Uterus (tissue), 4 donors: ENCODE measurements at places on chromosomes 4 and X. TPM values are rescaled to one million over a fixed set of nuclear protein-coding genes. Genes with fewer than 3 reads are reported as not detected.

DNA sequence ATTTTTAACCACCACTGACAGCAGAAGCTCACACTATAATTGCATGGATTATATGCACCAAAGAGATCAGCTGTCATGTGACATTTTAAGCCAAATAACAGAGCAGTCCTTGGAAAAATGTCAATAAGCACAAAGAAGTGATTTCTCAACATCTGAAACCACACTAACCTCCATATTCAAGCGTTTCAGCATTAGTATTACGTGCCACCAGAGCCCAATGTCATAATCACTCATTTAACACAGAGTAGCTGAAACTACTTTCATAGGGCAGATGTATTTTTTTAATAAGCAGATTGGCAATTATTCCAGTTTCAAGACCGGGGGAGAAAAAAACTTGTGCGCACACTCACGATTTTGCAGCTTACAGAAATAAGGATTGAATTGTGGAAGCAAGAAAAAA is 76.6 kb downstream of the SH3KBP1 start:
- DNase-seq: no peak

DNA sequence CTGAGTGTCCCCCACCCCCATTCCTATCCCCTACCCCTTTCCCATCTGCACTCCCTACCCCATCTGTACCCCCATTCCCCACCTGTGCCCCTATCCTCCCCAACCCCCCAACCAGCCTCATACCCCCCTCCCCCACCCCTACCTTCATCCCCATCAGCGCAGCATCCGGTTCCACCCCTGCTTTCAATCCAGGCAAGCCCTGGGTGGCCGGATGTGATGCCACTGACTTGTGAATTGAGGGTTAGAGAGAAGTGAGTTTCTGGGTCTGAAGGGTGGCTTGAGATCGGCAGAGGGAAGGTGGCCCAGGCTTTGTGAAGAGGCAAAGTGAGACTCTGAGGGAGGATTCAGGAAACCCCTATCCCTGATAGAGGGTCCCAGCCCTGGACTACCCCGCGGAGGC is 7.8 kb downstream of the MAGEA4 start:
- DNase-seq: no peak

- DNase-seq: peak; percentile 36
These were observed 2.8 kb upstream of the CHIC2 start for GRCh38 chr4:54067166-54067565.

GRCh38 chrX:41482154-41482850 is 35.2 kb downstream of the NYX start:
- no peak for DNase-seq

- DNase-seq: no peak
These were observed 54.0 kb downstream of the MAML3 start for GRCh38 chr4:140099983-140100382.

GRCh38 chr4:169745291-169745690 is 12.5 kb downstream of the HPF1 start:
- DNase-seq: no peak

GRCh38 chr4:186392017-186392416 is 126.0 kb downstream of the F11 start:
- no peak for DNase-seq

GRCh38 chr4:15847746-15848145 is 69.6 kb downstream of the CD38 start:
- no peak for DNase-seq

- DNase-seq: no peak
These were observed 622.7 kb downstream of the RAPGEF2 start for GRCh38 chr4:159725571-159725970.

DNA sequence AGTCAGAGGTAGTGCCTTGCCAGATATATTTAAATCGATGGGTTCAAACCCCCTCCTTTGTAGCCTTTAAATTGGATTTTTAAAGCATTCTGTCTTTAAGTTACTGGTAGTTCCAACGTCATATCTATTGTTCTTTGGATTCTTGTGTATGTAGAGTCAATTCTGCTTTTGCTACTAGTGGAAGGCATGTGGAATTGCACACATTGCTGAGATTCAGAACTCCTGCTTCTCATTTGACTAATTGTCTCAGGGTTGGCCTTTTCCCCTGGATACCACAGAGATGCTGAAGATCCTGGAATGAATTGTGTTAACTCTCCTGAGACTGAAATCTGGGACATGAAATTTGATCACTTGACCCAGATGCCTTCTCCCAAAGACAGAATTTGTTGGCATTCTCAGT is 328.3 kb upstream of the RPS6KA3 start:
- DNase-seq: no peak

DNA sequence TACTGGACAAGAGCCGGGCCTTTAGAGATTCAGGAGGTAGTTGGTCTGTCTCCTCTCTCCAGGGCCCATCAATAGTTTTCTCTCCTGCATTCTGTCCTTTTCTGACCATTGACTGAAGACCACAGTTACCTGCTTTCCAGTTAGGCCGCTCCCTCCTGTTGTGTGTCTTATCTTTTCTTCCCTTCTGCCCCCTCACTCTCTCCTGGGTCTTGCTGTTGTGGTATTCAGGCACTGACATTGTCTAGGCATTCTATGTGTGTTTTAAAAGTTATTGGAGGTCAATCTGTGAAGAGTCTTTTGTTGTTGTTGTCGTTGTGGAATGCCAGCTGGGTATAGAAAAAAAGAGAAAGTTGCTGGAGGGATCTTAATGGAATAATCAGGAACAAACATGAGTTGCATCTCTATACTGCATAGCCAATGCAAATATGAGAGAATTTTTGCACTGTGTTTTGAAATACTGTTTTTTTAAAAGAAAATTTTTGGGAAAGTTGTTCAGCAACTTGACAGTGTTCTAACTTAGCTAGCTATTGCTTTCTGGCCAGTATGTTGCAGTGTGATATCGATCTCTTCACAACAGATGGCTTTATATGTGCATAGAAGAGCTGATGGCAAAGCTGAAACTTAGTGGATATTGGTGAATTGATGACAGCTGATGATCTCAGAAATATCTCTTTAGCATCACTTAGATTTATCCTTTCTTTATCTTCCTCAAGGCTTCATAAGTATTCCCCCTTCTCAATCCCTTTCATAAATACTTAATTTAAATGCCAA is 240.7 kb downstream of the C4orf33 start:
- DNase-seq: no peak

DNA sequence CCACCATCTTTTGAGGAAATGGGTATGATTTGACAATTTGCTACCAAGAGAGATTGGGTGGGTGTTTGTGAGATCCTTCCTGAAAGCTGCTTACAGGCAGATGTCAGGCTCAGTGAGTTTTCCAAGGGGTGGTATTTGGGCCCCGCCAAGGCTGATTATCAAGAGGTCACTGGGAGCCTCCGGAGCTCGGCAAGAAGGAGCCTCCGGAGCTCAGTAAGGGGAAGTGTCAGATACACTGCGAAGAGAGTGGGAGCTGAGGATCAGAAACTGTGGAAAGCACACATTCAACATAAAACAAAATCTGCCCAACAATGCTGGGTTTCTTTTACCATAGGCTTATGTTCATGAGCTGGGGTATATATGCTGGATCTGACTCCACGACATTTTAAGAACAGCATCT is 714 bp downstream of the RTL3 start:
- no peak for DNase-seq

GRCh38 chr4:90299373-90299772 is 172.2 kb downstream of the CCSER1 start:
- no peak for DNase-seq

GRCh38 chr4:112939901-112940300 is 109.6 kb upstream of the ANK2 start:
- no peak for DNase-seq

GRCh38 chr4:43132010-43132582 is 239.6 kb downstream of the GRXCR1 start:
- DNase-seq: peak; percentile 23

DNA sequence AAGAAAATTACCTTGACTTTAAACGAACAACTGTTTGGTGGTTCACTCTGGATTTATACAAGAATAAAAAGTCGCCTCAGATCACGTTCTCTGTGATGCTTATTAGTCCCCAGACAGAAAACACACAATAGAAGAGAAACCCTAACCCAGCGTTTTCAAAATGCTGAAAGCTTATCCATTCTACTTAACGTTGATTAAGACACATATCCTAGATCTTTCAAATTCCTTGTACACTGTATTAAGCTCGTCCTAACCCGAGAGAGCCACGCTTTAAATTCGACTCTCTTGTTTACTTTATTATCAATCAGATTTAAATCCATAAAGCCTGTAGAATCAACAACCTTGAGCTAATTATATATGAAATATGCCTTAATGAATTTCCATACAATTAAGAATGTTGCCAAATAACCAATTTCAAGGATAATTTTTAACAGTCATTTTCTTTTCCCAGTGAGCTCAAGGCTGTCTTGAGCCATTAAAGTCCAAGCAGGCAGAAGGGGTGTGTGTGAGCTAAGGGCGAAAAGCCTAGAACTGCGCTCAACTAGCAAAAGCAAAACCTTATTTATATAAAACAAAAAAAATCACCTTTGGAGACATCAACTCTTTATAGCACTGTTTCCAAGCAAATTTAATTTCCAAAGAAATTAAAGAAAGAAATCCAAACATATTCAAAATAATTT is 981 bp upstream of the PITX2 start:
- DNase-seq: no peak

DNA sequence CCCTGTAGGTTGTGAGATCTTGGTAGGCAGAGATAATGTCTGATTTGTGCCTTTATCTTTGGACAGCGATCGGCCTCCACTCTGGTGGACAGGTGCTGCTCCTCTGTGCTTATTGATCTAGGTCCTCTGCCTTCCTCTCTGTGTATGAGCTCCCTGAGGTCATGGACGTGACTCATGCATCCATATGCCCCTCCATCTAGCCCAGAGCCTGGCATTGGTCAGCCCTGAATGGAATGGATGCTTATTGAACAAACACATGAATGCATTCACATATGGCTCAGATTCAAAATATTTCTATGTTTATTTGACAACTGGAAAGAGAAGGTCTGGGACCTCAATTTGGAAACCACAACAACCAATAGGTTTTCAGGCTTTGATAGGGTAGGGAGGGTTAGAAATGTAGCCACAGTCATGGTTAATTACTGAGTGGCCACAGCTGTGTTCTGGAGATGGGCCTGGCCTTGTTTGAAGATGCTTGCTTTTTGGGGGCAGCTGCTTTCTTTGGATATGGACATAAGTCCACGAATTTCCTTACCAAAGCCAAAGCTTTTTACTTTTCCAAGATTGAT is 76.2 kb downstream of the SEL1L3 start:
- no peak for DNase-seq

- no peak for DNase-seq
These were observed 2.5 kb upstream of the SPANXD start for GRCh38 chrX:141701072-141701471.

GRCh38 chr4:67328018-67328278 is 217.4 kb downstream of the CENPC start:
- DNase-seq: no peak

- no peak for DNase-seq
These were observed 24.4 kb downstream of the GAB1 start for GRCh38 chr4:143360838-143361625.

DNA sequence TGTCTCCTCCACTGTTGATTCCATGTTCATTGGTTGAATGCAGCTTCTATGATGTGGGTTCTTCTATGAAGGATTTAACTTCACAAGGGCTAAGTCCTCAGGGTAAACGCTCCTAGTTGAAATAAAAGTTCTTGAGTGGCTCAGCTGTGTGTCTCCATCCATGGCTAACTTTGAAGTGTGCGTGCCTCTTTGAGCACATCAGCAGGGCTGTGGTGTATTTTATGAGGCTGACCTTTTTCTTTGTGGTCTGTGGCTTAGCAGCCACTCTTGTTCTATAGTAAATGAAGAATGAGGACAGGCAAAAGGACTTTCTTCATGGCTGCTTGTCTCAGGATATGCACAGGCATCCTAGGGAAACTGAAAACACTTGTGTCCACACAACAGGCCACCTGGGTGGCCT is 88.5 kb downstream of the KIT start:
- DNase-seq: no peak

DNA sequence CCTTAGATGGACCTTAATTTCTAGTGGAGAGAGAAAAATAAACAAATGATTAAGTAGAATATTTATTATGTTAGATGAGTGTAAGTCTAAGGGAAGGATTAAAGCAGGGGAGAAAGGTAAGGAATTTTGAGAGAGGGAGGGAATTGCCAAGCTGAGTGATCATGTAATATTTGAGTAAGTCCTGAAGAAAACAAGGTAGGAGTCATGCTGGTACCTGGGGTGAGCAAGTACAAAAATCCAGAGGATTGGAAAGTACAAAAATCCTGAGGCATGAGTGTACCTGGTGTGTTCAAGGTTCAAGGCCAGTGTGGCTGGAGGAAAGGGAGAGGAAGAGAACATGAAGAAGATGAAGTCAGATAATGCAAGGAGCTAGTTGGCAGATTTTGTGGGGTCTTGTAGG is 87.2 kb upstream of the MYOZ2 start:
- DNase-seq: no peak

DNA sequence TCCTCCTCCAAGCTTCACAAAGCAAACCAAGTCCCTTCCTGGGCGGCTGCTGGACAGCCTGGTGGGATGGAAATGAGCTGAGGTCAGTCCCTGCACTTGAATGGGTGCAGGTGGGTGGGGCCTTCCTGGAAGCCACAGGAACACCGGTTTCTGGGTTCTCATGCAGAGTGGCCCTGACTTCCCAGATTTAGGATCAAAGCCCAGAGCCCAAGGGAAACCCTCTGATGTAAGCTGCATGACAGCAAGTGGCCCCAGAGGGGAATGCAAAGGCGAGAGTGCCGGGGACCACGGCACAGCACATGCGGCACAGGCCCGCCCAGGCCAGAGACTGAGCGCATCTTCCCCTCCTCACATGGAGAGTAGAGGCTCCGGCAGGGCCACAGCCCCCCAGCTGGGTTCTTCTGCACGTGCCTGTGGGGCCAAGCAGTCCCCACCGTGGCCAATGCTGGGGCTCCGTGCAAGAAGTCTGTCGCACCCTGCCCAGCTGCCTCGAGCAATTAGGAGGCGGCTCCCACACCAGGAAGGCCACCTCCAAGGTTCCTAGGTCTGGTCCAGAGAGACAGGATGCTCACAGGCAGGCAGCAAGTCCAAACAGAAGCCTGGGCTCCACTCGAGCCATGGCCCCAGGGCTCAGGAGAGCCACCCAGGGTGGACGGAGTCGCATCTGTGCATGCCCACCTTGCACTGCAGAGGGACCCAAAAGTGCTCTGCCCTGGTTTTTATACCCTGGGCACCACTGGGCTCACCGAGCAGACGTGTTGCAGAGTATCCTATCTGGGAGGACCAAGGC is 83.0 kb downstream of the HTRA3 start:
- DNase-seq: peak; percentile 15

DNA sequence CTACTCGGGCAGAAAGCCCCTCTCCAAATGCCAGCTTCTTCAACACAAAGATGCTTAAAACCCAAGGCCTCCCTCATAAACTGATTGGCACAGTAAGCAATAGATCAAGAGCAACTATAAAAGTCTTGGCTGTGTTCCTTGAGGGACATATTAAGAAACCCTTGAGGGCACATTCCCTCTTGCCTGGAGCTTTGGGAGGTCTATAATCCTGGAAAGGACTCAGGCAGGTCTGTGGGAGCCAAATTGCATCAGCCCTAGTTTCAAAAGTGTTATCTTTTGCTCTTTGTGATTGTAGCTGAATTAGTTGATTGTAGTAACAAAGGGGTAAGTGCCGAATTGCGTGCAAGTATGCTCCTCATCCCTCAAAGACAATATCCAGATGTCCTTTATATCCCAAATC is 18.6 kb upstream of the SETD7 start:
- no peak for DNase-seq

STS gene
- total RNA-seq: 6.0 TPM

MAGEB4 gene
- total RNA-seq: not detected

CLIC2 gene
- 25.0 TPM for total RNA-seq

RHOXF2 gene
- total RNA-seq: not detected
